H9 (cell line): ENCODE measurements at places on chromosomes 4 and X.
A peak's percentile ranks its signal among the peaks of the same experiment; 100 is the strongest.

GRCh38 chr4:76090241-76090691, 15.8 kb downstream of the ART3 start:
- no peak for DNase-seq

- no peak for DNase-seq
Observed at GRCh38 chrX:45435481-45435880, 234.8 kb upstream of the DIPK2B start.

GRCh38 chr4:56303921-56304320, 83.4 kb downstream of the AASDH start:
- DNase-seq: no peak

GRCh38 chr4:81663368-81663767, 191.7 kb upstream of the RASGEF1B start:
- DNase-seq: no peak

- no peak for DNase-seq
Observed at GRCh38 chr4:151641983-151642382, 118.8 kb downstream of the GATB start.

GRCh38 chr4:120722655-120723054, 199.9 kb downstream of the PRDM5 start:
- no peak for DNase-seq

GRCh38 chr4:7725951-7726350, 213.7 kb downstream of the AFAP1 start:
- DNase-seq: no peak

- DNase-seq: peak; percentile 57
Observed at GRCh38 chrX:130393451-130394074, 8.1 kb upstream of the GPR119 start.

- DNase-seq: no peak
Observed at GRCh38 chr4:25914670-25915352, 791 bp downstream of the SMIM20 start.

- DNase-seq: no peak
Observed at GRCh38 chrX:153884590-153884989, 1.4 kb downstream of the L1CAM start.

DNA sequence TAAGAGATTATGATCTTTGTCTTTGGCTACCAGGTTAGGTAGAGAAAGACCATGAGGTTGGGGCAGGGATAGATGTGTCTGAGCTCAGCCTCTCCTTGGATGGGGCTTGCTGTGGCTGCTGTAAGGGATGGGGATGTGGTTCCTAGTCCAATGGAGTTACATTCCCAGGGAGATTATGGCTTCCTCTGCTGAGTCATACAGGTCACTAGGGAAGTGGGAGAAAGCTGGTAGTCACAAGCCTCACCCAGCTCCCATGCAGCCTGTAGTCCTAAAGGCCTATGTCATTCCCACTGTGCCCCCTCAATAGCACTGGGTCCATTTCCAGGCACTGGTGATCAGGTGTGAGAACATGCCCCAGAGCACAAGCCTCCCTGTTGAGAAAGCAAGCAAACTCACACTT, 70.6 kb upstream of the CENPE start:
- DNase-seq: no peak

- DNase-seq: no peak
Observed at GRCh38 chr4:167452922-167453430, 218.7 kb upstream of the SPOCK3 start.

- no peak for DNase-seq
Observed at GRCh38 chr4:48187813-48188212, 53.8 kb upstream of the TXK start.

DNA sequence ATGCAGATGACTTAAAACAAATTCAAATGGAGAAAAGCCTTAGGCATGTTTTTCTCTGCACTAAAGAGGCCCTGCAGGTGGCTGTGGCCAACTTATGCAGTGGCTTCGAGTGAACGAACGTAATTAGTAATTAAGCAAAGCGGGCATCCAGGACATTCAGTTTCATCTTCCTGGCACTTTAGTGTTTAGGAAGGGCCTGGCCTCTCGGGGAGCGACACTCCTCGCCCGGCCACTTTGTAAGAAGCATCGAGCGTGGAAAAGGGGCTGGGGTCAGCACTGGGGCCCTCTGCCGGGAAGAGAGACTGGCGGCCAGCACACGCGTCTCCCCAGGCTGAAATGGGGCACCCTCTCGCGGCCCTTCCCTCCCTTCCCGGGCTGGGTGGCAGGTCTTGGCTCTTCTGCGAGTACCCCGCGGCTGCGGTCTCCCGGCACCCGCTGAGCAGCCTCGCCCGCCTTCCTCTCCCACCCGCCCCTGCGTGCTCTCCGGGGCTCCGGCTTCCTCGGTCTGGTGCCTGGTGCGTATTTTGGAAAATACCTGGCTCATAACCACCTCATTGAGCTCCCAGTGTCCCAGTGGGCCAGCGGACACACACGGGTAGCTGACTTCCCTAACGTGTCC, 677 bp upstream of the CYP4V2 start:
- peak; percentile 50 for DNase-seq

GRCh38 chrX:48086082-48086481, 14.6 kb upstream of the ZNF630 start:
- DNase-seq: no peak

- peak; percentile 62 for DNase-seq
Observed at GRCh38 chr4:104860238-104861123, 286.2 kb upstream of the TET2 start.

GRCh38 chrX:153596981-153597750, 1.8 kb downstream of the CCNQ start:
- DNase-seq: no peak

GRCh38 chr4:158068068-158068467, 104.8 kb downstream of the GASK1B start:
- DNase-seq: no peak

DNA sequence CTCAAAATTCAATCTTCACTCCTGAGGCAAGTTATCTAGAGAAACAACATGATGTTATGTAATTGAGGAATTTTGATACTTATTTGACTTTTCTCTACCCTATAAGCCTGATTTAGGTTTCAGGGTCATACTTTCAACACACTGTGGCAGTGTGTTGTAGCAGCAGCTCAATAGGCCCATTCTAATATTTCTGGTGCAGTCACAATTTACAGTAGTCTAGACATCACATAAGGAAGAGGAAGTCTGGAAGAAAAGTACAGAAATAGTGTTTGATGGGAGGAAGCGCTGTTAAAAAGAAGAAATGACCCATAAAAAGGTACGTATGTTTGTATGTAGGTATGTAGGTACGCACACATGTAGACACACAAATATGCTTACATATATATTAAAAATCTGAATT, 194.3 kb downstream of the ARHGAP24 start:
- DNase-seq: no peak

- DNase-seq: no peak
Observed at GRCh38 chr4:38320833-38321232, 343.2 kb upstream of the KLF3 start.

- no peak for DNase-seq
Observed at GRCh38 chr4:187301923-187302322, 578.3 kb upstream of the FAT1 start.

DNA sequence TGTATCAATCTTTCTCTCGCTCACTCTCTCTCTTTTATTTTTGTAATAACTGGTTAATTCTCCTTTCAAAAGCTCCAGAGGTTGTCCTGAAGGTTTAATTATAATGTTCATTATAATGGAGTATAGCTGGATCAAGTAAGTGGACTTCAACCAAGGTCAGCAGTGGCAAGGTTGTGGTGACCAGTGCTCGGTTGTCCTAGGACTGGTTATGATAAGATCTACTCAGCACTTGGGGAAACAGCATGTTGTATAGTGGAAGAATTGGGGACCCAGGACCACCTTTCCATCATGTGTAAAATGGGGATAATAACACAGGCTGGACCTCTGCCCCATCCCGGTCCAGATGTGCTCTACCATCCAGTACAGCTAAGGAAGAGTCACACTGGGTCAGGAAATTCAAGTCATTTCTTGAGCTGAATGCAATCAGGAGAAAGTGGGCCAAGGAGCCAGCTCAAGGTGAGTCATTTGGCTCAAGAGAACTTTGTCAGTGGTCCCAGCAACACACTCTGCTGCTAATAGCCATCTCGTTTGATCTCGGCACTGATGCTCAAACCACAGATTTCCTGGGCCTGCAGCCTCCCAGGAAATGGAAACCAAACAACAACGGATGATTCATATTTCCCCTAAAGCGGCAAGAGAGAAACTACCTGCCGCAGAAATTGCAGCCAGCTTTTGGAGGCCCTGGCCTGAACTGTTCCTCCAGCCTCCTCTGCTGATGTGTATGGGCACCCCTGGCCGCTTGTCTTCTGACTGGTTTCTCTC, 123.6 kb upstream of the RBPJ start:
- no peak for DNase-seq

DNA sequence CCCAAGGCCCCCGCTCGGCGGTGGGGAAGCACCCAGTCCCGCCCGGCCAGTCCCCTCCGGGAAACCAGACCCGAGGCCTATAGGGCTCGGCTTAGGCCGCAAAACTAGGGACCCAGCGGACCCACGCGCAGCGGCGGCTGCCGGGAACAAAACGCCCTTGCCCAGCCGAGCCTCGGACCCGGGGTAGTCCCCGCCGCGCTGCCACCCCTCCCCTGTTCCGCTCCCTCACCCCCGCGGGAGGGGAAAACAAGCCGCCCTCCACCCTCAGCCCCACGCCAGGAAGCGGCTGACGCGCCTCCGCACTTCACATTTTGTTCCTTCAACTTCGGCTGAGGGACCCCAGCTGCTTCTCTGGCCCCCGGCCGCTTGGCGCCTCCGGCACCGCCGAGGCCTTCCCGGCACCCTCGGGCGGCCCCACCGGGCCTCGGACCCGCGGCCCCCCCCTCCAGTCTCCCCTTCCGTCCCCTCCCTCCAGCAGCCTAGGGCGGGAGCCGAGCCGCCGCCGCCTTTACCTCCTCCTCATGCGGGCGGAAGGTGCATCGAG, 694 bp downstream of the PDS5A start:
- peak; percentile 33 for DNase-seq

- DNase-seq: no peak
Observed at GRCh38 chr4:71833232-71833900, 49.5 kb upstream of the GC start.

DNA sequence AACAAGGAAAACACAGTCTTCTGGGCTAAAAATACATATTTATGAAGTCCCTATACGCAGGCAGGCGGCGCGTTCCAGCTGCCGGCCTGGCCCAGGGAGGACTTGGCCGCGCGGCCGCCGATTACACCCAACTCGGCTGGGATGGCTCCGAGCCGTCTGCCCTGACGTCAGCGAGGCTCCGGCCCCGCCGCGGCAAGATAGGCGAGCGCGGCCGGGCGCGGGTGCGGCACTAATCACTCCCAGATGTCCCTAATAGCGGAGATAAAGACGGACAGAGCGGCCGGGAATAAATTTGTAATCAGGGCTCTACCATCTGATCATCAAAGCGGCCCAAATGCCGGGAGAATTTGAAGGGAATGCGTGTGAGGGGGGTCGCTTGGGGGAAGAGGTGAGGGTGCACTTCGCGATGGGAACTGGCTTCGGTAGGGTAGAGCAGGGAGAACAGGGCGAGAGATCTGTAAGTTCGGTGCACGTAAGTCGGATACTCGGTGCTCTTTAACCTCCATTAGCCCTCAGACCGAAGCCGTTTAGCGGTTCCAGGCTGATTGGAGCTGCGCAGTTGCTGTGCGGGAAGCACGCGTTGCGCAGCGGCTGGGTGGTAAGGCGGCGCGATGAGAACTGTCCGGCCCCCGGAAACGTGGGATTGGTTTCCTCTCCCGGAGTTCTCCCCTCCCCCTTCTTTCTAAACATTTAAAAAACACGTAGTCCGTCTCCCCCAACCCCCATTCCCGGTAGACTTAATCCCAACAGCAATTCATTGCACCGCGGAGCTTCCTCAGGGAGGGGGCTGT, 7.7 kb downstream of the HAND2 start:
- peak; percentile 67 for DNase-seq

GRCh38 chr4:166121897-166122296, 248.9 kb downstream of the TLL1 start:
- DNase-seq: no peak

DNA sequence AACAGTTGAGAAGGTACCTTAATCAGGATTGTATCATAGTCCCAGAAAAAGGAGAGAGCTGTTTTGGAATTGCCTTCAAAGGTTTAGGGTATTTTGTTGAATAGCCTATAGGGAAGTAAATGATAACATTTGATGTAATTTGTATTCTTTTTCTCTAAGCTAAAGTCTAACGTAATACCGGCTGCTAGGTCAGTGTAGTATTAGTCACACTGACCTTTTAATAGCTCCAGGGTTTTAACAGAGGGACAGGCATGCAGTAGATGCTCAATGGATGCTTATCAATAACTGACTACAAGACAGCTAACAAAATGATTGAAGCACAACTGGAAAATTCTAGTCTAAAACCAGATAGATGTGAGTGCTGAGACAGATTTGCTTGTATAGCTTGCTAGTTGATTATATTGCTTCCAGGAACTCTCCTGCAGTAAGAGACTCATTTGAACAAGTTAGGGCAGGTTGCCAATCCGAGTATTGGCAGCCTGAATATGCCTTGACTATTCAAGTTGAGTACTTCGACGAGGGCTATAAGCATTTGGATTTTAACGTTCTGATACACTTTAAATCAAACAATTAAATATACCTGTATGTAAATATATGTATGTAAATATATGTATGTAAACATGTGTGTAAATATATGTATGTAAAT, 16.5 kb upstream of the PNPLA4 start:
- no peak for DNase-seq

GRCh38 chr4:148359769-148360168, 82.4 kb downstream of the NR3C2 start:
- DNase-seq: no peak

DNA sequence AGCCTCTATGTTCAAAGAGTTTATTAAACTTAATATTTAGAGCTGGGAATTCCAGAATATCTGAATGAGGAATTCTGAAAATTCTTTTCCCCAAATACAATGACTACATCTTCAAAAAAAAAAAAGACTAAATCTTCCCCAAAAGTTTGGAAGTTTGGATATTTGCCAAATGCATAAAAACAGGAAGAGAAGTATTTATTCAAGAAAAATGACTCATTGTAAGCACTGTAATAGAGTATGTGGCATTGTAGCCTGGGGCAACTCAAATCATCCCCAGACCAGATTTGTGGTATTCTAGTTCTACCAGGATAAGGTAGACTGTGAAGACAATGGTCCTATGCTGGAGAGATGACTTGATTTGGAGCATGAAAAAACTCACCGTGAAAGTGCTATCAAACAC, 78.5 kb upstream of the PDHA2 start:
- no peak for DNase-seq

- no peak for DNase-seq
Observed at GRCh38 chr4:99219072-99219471, at the start of gene ADH6. ADH6 (minus strand) TSS chr4:99219246; CDS start chr4:99219152, 94 bp downstream.

DNA sequence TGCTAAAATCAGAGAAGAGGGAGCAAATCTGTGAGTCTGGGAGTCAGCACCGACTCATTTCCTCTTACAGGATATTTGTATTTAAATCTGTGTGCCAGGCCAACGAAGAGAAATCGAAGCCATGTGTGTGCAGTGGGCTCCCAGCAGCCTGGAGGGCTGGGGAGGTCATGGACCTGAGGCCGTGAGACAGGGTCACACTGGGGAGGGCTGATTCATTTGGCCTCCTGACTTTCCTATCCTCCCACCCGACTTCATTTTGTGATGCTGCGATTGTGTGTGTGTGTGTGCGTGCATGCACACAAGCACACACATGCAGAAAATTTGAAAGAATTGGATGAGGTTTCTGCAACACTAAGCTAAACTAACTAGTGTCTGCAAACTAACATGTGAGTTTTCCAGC, 48.7 kb upstream of the STX18 start:
- DNase-seq: no peak

GRCh38 chrX:14051416-14051815, 21.7 kb upstream of the GEMIN8 start:
- no peak for DNase-seq

- DNase-seq: no peak
Observed at GRCh38 chr4:151418385-151418784, 9.4 kb downstream of the FHIP1A start.

GRCh38 chr4:113397114-113397701, 347.8 kb downstream of the ANK2 start:
- DNase-seq: no peak
